ENCODE measurements at places on chromosomes 7 and 10.

GRCh38 chr7:123460616-123461015 lies 73.8 kb downstream of the IQUB start:
- no peak for DNase-seq

DNA sequence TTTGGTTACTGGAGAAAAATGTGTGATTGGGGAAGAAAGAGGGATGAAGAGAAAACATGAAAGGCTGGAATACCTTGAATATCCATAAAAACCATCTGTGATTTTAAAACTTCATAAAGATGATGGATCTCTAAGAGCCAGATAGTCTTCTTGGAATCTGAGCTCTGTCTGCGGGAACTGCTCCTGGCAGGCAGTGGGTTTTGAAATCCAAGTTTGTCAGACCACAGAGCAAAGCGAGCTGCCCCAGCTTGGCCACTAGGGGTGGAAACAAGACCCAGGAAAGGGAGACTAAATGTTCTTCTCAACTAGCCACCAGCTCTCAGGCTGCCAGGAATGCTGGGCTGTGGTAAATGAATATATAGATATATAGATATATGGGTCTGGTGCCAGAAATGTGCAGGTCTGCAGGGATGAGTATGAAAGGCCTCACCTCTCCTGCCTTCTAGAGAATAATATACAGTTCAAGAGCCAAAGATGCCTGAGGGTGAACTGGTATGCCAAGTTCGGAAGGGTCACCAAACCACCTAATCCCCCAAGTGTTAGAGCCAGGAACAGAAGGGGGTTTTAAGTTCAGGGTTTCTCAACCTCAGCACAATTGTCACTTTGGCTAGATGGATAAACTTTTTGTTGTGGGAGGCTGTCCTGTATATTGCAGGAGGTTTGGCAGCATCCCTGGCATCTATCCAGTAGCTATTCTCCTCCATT lies 208.8 kb downstream of the KCNMA1 start:
- peak; percentile 48 for DNase-seq

DNA sequence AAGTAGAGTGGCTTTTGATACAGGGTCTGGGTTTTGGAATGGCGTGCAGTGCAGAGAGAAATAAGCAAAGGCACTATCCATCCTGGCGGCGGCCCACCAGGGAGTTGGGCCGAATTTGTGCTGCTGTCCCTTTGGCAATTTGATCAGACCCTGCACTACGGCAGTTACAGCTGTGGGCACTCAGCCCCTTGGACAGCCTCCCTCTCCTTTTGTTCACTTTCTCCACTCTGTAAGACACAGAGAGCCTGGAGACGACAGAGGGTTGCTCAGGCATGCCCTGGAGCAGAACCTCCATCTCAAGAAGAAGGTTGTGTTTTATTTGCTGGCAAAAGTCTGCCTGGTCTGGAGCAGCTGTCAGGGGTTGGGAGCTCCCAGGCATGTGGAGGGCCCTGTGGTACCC lies 55.8 kb downstream of the LHPP start:
- no peak for DNase-seq

DNA sequence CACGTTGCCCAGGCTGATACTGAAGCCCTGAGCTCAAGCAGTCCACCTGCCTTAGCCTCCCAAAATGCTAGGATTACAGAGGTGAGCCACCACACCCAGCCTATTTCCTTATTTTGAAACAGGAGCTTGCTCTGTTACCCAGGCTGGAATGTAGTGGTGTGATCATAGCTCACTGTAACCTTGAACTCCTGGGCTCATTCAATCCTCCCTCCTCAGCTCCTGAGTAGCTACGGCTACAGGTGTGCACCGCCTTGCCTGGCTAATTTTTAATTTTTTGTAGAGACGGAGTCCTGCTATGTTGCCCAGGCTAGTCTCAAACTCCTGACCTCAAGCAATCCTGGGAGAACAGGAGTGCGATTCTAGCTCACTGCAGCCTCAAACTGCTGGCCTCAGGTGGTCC lies 11.7 kb downstream of the MRLN start:
- no peak for DNase-seq

DNA sequence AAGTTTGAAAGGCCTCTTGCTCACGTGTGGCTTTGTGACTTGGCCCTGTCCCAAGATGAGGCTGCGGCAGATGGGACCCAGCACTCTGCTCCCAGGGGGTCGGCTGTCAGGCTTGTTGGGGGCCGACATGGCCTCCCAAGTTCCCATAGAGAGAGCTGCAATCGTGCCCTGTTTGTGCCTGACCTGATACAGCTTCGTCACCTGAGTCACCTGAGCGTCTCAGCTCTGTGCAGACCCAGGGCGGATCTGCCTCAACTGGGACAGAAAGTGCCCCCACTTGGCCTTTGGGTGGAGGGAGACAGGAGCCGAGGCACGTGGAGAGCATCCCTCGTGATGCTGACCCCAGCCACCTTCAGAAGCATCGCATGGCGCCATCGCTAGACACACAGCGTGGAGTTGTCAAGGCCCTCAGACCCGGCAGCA lies 21.7 kb downstream of the PAPOLB start:
- no peak for DNase-seq

- no peak for DNase-seq
Measured at GRCh38 chr7:42097752-42098151, 139.3 kb downstream of the GLI3 start.

DNA sequence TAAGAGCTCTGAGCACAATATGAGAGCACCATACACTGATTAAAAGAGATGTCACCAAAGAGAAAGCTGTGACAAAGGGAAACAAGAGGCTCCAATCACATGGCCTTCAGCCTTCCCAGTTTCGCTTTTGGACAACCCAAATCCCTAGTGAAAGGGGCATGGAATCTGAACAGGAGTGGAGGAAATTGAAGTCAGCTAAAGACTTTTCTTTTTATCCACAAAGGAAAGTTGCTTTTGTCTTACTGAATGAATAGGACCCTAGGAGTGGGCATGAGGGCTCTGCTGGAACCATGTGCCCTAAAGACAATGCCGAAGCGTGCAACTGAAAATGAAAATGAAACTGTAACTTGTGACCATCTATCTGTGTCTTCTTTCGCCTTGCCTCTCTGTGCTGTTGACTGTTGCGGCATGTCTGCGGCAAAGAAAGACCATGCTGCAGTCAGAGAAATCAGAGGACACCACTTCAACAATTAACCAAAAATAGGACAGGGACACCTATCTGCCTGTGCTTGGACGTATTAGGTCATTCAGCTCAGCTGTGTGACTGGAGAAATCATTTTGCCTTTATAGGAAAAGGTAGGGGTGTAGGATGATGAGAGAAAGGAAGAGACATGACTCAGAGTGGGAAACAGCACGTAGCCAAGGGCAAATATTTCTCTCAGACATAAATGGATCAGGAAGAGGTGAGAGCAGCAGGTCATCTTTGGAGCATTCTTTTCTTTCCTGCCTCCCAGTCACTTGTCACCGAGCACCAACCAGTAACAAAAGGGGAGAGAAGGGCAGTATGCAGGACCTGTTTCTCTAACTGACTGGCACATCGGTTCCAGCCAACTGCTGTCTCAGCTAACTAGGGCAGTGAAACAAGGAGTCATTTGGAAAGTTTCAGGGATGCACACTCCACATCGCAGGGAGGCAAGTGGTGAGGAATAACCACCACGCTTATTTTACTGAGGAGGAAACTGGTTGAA lies 12.3 kb downstream of the CAV2 start:
- DNase-seq, result no peak

GRCh38 chr7:133360201-133360600 lies 107.3 kb downstream of the EXOC4 start:
- no peak for DNase-seq

DNA sequence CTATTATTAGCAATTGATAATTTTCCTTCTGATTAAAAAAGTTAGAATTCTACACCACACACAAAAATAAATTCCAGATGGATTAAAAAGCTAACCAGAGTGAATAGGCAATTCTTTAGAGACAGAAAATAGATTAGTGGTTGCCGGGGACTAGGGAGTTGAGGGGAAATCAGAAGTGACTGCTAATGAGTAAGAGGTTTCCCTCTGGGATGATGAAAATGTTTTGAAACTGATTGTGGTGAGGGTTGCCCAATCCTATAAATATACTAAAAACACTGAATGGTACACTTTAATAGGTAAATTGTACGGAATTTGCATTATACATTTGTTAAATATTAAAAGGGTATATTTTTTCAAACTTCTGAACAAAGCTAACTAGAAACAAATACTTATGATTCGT lies 214.9 kb downstream of the GPAM start:
- DNase-seq, result no peak

GRCh38 chr7:3771906-3772305 lies 470.9 kb downstream of the SDK1 start:
- DNase-seq, result no peak

- no peak for DNase-seq
Measured at GRCh38 chr7:44673771-44674170, 67.3 kb downstream of the OGDH start.

All from NCI-H510A (cell line).